ENCODE measurements at places on chromosomes 1 and 21.

GRCh38 chr1:116806245-116806644 lies 52.0 kb downstream of the CD2 start:
- no peak for DNase-seq

DNA sequence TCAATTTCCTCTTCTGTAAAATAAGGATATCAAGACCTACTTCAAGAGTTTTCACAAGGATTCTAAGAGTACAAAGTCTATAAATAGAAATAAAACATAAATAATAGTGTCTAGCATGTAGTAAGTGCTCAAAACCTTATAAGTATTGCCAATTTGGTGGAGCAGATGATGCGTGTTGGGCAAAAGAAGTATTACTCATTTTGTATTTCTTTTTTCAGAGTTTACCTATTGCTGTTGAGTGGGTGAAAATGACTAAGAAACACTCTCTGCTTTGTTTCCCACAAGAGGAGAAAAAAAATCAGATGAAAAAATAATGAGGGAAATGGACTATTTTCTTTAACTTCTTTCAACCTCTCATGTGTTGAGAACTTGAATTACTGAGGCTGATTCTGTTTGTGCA lies 103.3 kb upstream of the KCNK2 start:
- DNase-seq = no peak

DNA sequence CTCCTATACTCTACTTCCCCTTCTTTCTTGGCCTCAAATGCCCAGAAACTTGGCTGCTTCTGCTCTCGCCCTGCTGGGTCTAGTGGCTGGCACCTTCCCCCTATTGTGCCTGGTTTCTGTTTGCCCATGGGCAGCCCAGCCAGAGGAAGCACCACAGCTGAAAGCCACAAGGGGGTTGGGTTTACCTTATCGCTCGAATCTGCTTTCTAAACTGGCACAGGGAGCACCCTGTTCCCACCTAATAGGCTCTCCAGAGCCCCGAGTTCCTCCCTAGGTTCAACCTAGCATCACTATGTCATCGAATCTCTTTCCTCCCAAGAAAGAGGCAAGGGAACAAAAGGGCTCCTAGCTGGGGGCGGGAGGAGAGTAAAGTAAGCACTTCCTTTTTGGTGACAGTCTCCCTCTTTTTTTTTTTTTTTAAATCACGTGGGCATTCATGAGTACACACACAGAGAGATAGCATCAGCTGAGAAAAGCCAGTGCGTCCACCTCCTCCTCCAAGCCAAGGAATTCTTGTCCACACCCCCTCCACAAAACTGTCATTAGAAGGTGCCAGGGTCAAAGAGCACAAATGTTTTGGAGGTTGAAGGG lies 72.8 kb downstream of the PLEKHA6 start:
- DNase-seq = no peak

- DNase-seq = no peak
Measured at GRCh38 chr1:152886758-152887409, 8.8 kb downstream of the SMCP start.

GRCh38 chr1:228059634-228060457 lies 22.7 kb upstream of the ARF1 start:
- peak; percentile 97 for DNase-seq

GRCh38 chr1:231808990-231809389 lies 182.4 kb downstream of the DISC1 start:
- no peak for DNase-seq

DNA sequence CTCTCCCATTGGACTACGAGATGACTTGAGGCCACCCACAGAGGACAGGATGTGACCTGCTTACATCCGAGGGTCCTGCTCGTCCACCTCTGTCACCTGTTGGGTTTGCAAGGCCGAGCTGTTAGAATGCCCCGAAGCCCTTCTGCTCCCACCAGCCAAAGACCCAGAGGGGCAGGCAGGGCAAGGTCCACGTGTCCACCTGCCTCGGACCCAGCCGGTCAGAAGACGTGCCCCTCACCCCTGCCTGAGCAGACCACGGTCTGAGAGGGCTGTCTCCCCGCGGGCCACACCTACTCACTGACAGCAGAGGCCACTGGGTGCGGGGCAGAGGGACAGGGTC lies 30.3 kb upstream of the TRAPPC10 start:
- peak; percentile 27 for DNase-seq

GRCh38 chr1:160839746-160840145 lies 22.9 kb downstream of the CD244 start:
- DNase-seq = no peak

DNA sequence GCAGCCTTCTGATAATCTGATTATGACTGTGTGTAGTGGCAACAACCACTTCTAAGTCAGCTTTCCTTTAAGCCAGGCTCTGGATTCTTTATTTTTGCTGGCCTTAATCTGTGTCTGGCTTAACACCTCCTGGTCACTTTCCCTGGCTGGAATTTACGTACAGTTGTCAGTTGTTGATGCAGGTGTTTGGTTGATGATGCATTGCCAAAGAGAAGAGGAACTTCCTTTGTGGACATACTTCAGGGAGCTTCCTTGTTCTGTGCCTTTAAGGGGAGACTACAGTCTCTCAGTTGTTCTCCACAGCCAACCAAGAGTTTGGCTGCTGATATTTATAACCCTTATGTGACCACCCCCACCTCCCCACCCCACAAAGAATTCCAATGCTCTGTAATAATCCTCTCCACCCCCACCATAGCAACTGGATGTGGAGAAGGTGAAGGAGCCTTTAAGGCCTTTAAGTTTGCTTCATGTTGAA lies 96.0 kb upstream of the BMP8A start:
- DNase-seq = no peak

DNA sequence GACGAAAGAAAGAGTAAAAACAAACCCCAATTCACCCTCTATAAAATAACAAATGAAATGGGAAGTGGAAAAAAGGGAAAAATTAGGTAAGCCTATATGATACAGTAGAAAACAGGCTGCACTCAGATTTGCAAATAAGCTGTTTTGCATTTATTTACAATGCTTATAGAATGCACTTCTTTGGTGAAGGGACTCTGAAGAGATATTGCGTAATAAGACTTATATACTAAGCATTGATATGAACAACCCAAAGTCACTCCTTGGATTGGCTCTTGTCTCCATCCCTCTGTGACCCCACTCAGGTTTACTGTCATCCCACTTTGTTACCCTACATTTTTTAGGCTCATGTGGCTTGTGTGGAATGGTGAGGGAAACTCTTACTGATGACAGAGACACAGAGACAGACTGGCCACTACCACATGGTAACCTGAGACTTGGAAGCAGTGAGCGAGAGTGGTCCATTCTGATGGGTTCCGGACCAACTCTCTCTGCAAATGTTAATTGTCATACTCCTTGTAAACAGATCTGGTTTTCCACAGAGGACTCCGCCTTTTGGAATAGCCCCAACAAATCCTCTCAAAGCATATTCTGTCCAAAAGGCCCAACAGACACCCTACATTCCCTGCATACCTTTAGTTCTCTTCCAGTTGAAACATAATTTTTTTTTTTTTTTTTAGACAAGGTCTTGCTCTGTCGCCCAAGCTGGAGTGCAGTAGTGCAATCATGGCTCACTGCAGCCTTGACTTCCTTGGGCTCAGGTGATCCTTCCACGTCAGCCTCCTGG lies 11.0 kb downstream of the GSTM5 start:
- DNase-seq = no peak

GRCh38 chr1:1082239-1082775 lies 8.2 kb upstream of the RNF223 start:
- no peak for DNase-seq

- DNase-seq = no peak
Measured at GRCh38 chr1:220407191-220407590, 120.7 kb upstream of the MARK1 start.

- no peak for DNase-seq
Measured at GRCh38 chr1:39322431-39322830, 117.9 kb downstream of the MACF1 start.

DNA sequence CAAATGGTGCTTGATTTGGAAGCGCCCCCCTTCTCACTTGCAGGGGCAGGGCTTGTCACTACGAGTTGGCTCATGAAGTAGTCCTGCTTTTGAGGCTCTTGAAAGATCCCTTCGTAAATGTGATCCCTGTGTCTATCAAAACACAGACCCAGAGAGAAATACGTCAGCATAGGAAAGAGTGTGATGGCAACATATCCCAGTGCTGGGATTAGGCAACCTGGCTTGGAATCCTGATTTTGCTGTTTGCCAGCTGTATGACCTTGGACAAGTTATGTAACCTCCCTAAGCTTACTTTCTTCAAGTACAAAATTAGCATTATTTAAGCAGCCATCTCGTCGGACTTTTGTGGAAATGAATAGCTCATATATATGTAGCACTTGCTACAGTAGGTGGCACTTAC lies 228.4 kb downstream of the ATG4C start:
- no peak for DNase-seq

- no peak for DNase-seq
Measured at GRCh38 chr1:12677565-12677964, 33.7 kb downstream of the AADACL4 start.

DNA sequence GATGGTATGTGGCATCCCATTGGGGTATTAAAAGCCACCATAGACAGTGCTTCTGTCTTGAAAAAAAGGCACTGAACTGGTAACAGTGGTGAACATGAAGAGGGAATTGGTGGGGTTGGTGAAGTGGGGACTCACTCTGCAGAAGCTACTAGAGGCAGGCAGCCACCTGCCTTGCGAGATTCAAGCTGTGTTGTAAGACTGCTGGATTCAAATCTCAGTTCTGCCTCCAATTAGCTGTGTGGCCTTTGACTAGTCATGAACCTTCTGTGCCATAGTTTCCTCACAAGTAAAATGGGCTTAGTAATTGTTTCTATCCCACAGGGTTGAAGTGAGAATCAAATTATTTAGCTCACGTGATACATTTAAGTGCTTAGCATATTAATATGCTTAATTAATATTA lies 16.6 kb upstream of the ELOA start:
- no peak for DNase-seq

- no peak for DNase-seq
Measured at GRCh38 chr21:45522986-45523385, 19.3 kb downstream of the SLC19A1 start.

DNA sequence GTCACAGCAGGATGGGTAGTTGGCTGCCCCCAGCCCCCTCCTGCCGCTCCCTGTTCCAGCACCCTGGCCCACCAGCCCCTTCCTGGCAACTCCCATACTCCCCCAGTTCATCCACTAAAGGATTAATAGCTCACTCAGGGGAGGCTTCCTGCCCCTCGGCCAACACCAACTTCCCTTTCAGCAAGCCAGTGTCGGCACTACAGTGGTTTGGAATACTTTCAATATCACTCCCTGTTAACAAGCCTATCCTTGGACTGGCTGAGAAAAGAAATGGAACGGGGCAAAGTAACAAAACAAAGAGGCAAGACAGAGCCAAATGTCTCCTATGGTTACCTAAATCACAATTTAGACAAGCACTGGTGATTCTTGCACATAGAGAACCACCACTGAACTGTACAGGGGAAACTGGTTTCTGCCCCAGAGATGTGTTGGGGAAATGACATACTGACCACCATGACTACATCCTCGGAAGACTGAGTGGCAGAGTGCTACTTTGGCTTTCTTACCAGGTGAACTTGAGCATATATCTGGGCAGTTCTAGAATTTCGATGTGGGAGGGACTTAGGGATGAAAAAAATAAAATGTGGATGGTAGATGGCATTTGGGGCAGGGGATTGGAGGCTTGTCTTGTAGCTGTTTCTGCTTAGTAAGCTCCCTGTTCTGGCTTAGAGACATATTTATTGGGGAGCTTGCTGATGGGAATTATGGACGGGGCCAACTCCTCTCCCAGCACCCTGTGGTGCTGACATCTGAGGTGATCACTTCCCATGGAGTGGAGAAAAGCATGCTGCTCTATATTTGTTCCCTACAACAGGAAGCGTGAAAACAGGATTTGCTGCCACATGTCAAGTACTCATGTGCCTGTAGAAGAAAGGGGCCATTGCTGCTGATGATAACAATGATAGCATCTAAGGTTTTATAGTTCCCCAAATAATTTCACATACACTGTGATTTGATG lies 7.1 kb upstream of the CAPN2 start:
- no peak for DNase-seq

DNA sequence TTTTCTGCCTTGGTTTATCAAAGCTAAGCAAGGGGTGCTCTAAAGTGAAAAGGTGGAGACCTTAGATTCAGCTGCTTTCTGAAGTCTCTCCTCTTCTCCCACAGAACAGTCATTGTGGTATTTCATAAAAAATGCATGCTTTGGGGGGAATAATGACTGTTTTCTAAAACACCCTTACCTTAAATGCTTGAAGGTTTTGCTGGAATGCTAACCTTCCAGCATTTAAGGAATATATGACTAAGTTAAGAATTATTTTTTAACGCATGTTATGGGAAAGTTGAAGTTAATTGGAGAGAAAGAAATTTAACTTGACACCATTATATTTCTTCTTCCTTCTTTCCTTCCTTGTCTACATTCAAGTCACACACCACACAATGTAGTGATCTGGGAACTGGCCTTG lies 162.5 kb downstream of the ROR1 start:
- DNase-seq = no peak

DNA sequence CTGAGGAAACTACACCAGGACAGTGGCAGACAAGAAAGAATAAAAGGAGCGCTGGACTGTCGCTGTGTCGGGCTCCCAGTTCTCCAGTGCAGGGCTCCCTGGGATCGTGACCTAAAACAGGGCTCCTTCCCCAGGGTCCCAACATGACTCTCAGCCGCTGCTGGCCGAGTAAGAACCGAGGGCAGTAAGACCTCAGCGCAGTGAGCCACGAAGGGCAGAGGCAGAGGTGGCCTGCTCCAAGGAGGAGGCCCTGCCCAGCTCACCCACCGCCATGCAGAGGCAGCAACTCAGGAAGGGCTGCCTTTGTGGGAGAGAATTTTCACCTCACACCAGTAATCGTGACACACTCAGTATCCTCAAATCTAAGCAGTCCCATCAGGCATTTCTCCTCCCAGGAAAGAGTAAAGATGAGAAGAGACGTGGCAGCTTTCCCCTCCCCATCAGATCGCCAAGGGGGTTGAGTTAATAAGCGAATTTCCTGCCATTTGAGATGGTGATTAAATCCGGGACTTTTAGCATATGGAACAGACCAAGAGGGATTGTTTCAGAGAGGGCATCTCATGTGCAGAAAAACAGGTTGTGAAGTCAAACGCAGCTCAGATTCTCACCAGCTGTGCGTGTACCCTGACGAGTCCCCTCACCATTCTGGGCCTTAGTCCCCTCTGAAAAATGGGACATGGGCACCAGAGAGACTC lies 19.8 kb upstream of the ARTN start:
- DNase-seq = no peak

All from ELF-1 (cell line).